ENCODE measurements at places on chromosomes 2 and 18.

DNA sequence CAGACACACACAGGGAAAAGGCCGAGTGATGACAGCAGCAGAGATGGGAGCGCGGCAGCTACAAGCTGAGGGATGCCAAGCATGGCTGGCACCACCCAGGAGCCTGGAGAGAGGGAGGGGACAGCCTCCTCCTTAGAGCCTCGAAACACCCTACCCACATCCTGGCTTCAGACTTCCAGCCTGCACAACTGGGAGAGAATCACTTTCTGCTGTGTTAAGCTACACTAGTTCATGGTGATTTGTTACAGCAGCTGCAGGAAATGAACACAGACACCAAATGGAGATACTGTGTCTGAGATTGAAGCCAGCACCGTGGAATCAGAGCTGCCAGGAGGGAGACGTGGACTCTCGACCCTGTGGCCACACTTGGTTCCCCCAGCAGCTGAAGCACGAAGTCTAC is 27.5 kb upstream of the FOSL2 start:
- DNase-seq = no peak

DNA sequence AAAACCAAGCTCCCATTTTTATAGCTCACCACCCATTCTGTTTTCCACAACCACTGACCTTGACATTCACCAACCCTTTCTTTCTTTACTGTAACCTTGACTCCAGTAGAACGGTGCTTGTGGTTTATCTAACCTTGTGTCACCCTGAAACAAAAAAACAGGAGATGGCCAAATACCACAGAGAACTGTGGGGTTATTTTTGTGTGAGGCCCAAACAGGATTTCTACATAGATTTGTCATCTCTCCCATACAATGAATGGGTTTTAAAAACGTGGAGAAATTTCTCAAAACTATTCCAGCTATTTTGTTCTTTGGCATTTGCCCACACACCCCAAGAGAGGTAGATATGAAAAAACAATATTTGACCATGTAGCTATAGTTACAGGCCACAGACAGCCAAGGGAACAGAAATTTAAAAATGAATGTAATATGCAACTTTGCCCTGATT is 231.3 kb upstream of the TANK start:
- DNase-seq = no peak

DNA sequence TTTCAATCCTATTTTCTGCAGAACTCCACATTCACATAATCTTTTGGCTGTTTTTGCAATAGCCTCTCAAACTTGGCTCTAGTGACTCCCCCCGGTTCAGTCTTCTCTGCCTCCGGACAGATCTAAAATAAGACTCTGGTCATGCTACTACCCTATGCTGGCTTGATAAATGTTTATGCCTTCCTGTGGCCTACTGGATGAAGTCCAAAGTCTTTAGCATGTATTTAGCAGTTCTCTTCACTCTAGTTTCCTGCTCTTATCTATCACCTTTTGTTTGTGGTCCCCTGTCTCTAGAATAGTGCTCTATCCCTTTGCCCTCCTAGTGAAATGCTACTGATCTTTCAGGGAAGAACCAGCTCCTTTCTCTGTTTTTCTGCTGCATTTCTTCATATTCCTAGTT is 14.4 kb downstream of the ADCYAP1 start:
- no peak for DNase-seq

- DNase-seq = no peak
Observed at GRCh38 chr2:66431274-66431642, 3.7 kb upstream of the MEIS1 start.

DNA sequence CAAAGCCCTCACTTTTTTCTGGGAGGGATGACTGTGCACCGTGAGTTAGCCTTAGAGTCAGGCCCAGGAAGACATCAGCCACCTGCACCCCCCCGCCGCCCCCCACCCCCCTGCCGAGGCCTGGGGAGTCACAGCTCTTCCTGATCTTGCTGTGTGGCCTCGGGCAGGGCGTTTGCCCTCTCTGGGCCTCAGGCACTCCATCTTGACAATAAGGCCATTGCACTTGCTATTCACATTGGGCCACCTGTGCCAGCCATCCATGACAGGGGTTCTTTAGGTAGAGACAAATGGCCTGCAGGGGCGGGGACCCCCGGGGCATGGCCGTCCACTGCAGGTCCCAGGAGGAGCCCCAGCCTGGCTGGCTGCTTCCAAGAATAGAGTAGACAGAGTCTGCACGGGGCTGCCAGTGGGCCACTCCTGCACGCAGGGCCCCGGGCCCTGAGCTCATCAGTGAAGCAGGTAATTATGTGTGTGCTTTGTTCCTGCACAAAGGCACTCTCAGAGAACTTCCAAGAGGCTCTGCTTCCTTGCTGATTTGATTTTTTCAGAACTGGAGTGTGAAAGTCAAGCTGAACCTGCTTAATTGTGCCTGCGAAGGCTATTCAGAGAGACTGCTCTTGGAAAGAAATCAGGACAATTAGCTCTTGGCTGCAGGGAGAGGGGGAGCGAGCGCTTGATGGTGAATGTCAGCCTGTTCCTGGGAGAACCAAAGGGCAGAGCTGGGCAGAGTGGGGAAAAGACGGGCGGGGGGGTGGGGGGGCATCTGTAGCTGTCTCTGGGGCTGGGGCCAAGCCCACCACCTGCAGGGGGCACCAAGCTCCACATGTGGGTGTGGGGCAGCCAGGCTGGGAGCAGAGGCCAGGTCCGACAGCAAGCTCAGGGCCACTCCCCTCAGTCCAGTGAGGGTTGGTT is 40.3 kb downstream of the RRM2 start:
- DNase-seq = no peak

DNA sequence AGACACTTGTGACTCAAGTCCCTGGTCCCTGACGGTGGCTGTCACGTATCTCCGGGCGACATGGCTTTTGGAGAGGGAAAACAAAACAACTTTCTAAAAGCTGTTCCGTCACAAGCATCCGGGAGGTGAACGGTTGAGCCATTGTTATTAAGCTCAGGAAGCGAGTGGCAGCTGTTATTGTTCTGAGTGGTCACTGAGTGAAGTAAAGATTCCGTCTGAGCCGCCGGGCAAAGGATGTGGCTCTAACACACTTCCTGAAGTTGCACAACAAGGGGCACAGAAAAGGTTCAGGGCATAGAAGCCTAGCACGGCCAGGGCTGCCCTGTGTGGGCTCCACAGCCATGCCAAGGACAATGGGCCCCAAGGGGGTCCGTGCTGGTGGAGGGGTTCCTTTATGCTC is 24.3 kb downstream of the INPP5D start:
- peak; percentile 69 for DNase-seq

All from CD4-positive, alpha-beta T cell treated with Interleukin-17A for 1 hour (primary cell).